Panc1 (cell line): ENCODE measurements at places on chromosomes 1 and 21.

DNA sequence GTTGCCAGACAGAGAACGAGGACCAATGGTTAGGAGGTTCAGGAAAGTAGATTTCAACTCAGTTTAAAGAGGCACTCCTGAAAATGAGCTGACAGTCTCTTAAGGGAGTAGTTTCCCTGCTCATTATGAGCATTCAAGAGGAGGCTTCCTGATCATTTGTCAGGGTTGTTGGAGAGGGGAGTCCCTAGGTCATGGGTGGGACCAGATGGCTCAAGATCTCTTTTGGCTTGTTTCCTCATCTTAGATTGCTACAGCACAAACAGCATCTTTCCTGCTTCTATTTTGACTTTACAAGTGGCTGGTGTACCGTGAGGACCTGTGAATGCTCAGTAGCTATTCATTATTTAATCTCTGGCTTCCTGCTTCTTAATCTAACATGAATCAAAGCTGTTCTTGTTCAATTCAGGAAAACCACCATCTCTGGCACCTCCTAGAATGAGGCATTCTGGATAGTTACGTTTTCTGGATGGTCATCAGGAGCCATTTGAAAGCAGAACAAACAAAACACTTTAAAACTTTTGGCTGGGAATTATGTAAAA lies 47.6 kb downstream of the PEX14 start:
- DNase-seq, result no peak

DNA sequence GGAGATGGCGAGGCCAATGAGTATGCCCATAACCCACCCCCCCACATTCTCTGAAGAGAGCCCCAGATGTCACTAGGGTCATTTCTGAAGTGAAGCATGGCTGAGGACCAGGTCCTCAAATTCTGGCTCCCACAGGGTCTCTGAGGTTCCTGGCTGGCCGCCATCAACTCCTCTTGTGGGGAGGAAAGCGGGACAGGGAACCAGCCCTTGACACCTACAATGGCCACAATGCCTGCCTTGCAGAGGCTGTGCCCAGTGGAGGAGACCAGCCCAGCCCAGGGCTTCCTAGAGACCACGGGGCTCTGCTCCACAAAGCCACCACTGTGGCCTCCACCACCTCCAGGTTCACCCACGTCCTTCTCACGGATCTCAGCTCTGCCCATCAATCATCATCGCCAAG lies 120.1 kb upstream of the ARHGEF16 start:
- no peak for DNase-seq

DNA sequence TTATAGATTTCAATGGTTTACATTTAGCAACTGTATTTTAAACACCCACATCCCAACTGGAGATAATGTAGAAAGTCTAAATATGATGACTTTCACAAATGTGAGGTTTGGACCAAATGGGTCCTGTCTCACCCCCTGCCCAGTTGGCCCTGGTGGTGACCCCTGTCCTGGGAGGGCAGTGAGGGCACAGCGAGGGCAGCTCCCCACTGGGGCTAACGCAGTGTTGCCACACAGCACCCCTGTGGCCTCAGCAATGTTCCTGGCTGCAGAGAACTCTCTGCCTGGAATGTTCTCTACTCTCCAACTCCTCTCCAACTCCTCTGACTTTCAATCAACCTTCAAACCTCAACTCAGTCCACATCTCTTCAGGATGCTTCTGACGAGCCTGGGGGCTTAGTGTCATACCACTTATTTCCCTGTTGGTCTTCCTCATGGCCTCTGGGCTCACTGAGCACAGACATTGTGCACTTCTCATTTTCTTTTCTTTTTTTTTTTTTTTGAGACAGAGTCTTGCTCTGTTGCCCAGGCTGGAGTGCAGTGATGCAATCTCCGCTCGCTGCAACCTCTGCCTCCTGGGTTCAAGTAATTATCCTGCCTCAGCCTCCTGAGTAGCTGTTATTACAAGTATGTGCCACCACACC lies 25.8 kb downstream of the KCNA10 start:
- no peak for DNase-seq

- DNase-seq, result no peak
Observed at GRCh38 chr1:87598429-87598828, 269.7 kb downstream of the LMO4 start.

- DNase-seq, result no peak
Observed at GRCh38 chr1:231584921-231585320, 41.7 kb upstream of the DISC1 start.

GRCh38 chr1:180397175-180397574 lies 105.2 kb downstream of the ACBD6 start:
- DNase-seq, result no peak
